ENCODE measurements at places on chromosomes 7 and 10. TPM values are rescaled to one million over a fixed set of nuclear protein-coding genes. Genes with fewer than 3 reads are reported as not detected.

The PMS2 gene
- total RNA-seq = 17.9 TPM

The SPDYE6 gene
- not detected for total RNA-seq

The CYP2C18 gene
- not detected for total RNA-seq

The BICC1 gene
- 23.6 TPM for total RNA-seq

The SLC26A4 gene
- total RNA-seq = 0.44 TPM

The FAM25G gene
- total RNA-seq = not detected

The RNF133 gene
- 1.1 TPM for total RNA-seq

The CHST12 gene
- 8.5 TPM for total RNA-seq

The CNNM1 gene
- 1.7 TPM for total RNA-seq

The CDH23 gene
- total RNA-seq = 0.12 TPM

The LDB3 gene
- total RNA-seq = not detected

The TMEM176A gene
- total RNA-seq = 0.22 TPM

The VPS37D gene
- total RNA-seq = 9.2 TPM

The AKR1D1 gene
- not detected for total RNA-seq

The MYO1G gene
- 0.11 TPM for total RNA-seq

The CRHR2 gene
- total RNA-seq = not detected

The AOAH gene
- not detected for total RNA-seq

The FLNC gene
- 286 TPM for total RNA-seq

The CYP3A7 gene
- 0.55 TPM for total RNA-seq

The SORBS1 gene
- 0.75 TPM for total RNA-seq

The GJD4 gene
- not detected for total RNA-seq

The NUPR2 gene
- not detected for total RNA-seq

The USP6NL gene
- total RNA-seq = 12.5 TPM

The LIPK gene
- total RNA-seq = not detected

The TEX36 gene
- not detected for total RNA-seq

The MYL10 gene
- not detected for total RNA-seq

The TAS2R41 gene
- total RNA-seq = not detected

The AP1S1 gene
- total RNA-seq = 201 TPM

The FZD1 gene
- total RNA-seq = 18.7 TPM

The HTR5A gene
- not detected for total RNA-seq

The MYH16 gene
- total RNA-seq = 0.33 TPM

The PCGF5 gene
- 32.5 TPM for total RNA-seq

Data from uterine smooth muscle cell (primary cell).